Muscle of arm (tissue), 14 donors: ENCODE measurements at places on chromosomes 7 and 10. TPM values are rescaled to one million over a fixed set of nuclear protein-coding genes. Genes with fewer than 3 reads are reported as not detected.

Gene LIPM
- not detected for polyA plus RNA-seq

Gene SDK1
- polyA plus RNA-seq: not detected

Gene PON1
- polyA plus RNA-seq: 0.39 TPM

Gene COX19
- polyA plus RNA-seq: 11.4 TPM

Gene SPAG6
- polyA plus RNA-seq: 12.8 TPM

Gene AS3MT
- 8.1 TPM for polyA plus RNA-seq

Gene MALSU1
- 100 TPM for polyA plus RNA-seq

Gene SH3PXD2A
- 154 TPM for polyA plus RNA-seq

Gene SYT15
- polyA plus RNA-seq: 8.2 TPM

Gene GPRIN2
- polyA plus RNA-seq: not detected

Gene RPP30
- polyA plus RNA-seq: 33.1 TPM

Gene RBP3
- polyA plus RNA-seq: 0.07 TPM

Gene AKR1C8
- not detected for polyA plus RNA-seq
